Right atrium auricular region (tissue), 2 donors: ENCODE measurements at places on chromosomes 4 and X. TPM values are rescaled to one million over a fixed set of nuclear protein-coding genes. Genes with fewer than 3 reads are reported as not detected.

The UNC5C gene
- total RNA-seq, result 3.8 TPM

- no peak for DNase-seq
These were observed 72.6 kb downstream of the TMEM131L start for GRCh38 chr4:153538487-153539357.

DNA sequence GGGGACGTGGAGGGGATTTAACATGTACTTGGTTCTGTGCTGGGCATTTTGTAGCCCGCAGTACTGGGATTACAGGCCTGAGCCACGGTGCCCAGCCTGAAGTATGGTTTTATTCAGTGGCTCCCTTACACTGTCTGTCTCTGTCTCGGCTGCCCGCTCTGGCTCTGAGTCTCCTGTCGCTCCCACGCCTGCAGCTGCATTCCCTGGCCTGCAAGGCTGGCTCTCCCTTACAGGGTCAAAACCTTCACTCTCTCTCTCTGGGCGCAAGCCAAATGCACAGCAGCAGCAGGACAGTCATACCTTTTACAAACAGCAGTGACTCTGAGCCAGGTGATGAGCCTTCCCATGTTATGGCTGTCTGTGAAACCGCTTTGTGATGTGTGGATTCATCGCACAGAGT lies 72.1 kb downstream of the HTRA3 start:
- no peak for DNase-seq

DNA sequence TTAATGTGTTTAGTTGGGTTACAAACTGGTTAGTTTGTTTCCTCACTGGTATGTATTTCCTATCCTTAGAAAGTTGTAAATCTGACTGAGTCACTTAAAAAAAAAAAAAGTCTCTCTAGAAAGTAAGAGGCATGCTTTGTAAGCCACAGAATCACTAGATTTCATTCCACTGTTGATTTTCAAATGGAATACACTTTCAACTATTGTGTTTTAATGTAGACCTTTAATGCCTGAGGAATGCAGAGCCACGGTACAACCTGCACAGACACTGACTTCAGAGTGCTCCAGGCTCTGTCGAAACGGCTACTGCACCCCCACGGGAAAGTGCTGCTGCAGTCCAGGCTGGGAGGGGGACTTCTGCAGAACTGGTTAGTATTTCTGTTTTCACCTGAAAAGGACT lies 88.6 kb downstream of the HHIP start:
- no peak for DNase-seq

DNA sequence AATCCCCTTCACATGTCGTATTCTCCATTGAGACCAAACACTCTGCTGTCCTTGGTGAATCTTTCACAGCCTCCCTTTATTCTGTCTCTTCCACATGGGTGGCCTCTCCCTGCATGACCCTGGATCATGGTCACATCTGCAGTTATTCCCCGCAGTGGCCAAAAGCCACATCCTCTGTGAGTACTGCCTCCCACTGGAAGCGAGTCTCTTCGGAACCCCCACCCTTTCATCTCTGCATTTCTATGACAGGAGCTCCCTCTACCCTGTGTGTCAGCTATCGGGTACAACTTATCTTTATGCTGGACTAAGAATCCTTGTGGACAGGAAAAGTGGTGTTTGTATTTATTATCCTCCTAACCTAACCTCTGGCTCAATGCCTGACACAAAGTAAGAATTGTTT lies 48.6 kb upstream of the SHISA3 start:
- DNase-seq, result no peak
